Left ventricle myocardium inferior (tissue), 1 donor: ENCODE measurements at places on chromosomes 5 and 9. TPM values are rescaled to one million over a fixed set of nuclear protein-coding genes. Genes with fewer than 3 reads are reported as not detected.

The RNF183 gene
- not detected for total RNA-seq

The SHROOM1 gene
- total RNA-seq: 4.9 TPM

The ADRA1B gene
- total RNA-seq: 2.5 TPM

The ADAMTS2 gene
- 4.6 TPM for total RNA-seq

The PCDHA1 gene
- total RNA-seq: not detected

The ITGA1 gene
- 28.4 TPM for total RNA-seq

- H3K36me3 ChIP-seq: no peaks in the 10 kb centered on the region
- H3K27me3 ChIP-seq: peaks cover 9% of the 10 kb centered on the region
- DNase-seq: peak; percentile 87
- H3K4me3 ChIP-seq: no peak overlapping the region
Observed at GRCh38 chr9:124774129-124774978, 2.6 kb upstream of the OLFML2A start.

GRCh38 chr9:96071076-96071814 is 195.8 kb downstream of the ERCC6L2 start:
- no peak overlapping the region for H3K4me3 ChIP-seq
- H3K27me3 ChIP-seq: no peaks in the 10 kb centered on the region
- H3K4me1 ChIP-seq: peaks cover 19% of the 10 kb centered on the region
- H3K36me3 ChIP-seq: no peaks in the 10 kb centered on the region
- DNase-seq: no peak

GRCh38 chr5:114838937-114839336 is 330.8 kb downstream of the TRIM36 start:
- no peak overlapping the region for H3K27ac ChIP-seq
- no peak for DNase-seq
- H3K36me3 ChIP-seq: no peaks in the 10 kb centered on the region
- H3K27me3 ChIP-seq: no peaks in the 10 kb centered on the region
- no peak overlapping the region for H3K4me3 ChIP-seq
- no peaks in the 10 kb centered on the region for H3K4me1 ChIP-seq

DNA sequence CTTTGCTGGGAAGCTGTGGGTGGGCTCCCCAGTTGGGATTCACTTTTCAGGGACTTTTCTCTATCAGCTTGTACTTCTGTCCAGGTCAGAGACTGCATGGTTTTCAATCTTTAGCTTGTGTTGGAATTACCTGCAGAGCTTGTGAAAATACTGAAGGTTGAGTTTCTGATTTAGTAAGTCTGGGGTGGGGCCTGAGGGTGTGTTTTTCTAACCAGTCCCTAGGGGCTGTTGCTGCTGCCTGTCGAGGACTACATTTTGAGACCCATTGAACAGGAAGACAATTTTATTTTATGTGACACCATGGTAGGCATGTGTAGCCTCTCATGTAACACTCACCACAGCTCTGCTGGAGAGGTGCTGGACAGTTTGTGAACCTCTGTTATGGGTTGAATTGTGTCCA is 14.7 kb upstream of the MLANA start:
- H3K36me3 ChIP-seq: no peaks in the 10 kb centered on the region
- no peaks in the 10 kb centered on the region for H3K4me1 ChIP-seq
- H3K27me3 ChIP-seq: no peaks in the 10 kb centered on the region
- DNase-seq: no peak
- H3K27ac ChIP-seq: no peak overlapping the region

- H3K4me1 ChIP-seq: peaks cover 4% of the 10 kb centered on the region
- H3K27me3 ChIP-seq: no peaks in the 10 kb centered on the region
- no peaks in the 10 kb centered on the region for H3K36me3 ChIP-seq
- DNase-seq: no peak
Observed at GRCh38 chr5:71778678-71779276, 59.7 kb downstream of the CARTPT start.

GRCh38 chr5:173901705-173902104 is 13.6 kb downstream of the CPEB4 start:
- H3K4me1 ChIP-seq: peaks cover 96% of the 10 kb centered on the region
- H3K27ac ChIP-seq: peak overlapping the region; percentile 36
- H3K4me3 ChIP-seq: peak overlapping the region; percentile 28
- H3K36me3 ChIP-seq: peaks cover 15% of the 10 kb centered on the region
- H3K27me3 ChIP-seq: no peaks in the 10 kb centered on the region
- DNase-seq: no peak

GRCh38 chr9:92429836-92430235 is 5.6 kb upstream of the OMD start:
- H3K27me3 ChIP-seq: no peaks in the 10 kb centered on the region
- H3K27ac ChIP-seq: no peak overlapping the region
- H3K36me3 ChIP-seq: no peaks in the 10 kb centered on the region

DNA sequence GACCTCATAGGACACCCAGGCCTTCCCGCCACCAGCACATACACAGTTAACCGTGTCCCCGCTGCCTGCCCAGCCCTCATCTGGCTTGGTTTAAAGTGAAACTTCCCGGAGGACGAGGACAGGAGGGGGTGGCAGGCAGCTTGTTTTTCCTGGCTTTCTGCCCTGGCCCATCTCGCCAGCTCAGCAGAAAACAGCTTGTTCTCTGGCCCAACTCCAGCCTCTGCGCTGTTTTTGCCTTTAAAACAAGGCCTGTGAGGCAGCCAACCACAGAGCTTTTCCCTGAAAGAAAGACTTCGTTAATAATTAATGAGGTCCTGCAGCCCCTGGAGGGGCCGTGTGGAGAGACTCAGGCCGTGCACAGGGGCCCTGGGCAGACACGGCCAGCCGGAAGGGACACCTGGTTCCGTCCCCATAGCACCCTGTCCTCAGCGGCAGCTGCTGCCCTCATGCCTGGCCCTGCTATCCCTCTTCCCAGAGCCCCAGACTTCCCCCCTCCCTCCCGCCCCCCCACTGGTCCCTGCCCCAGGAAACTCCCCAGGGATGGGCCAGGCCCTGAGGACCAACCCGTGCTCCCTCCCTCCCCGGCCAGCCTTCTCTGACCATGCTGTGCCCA is 108.7 kb downstream of the RXRA start:
- H3K27me3 ChIP-seq: no peaks in the 10 kb centered on the region
- H3K4me3 ChIP-seq: peak overlapping the region; percentile 45
- peaks cover 99% of the 10 kb centered on the region for H3K4me1 ChIP-seq

GRCh38 chr5:135377751-135378680 is 21.0 kb downstream of the MACROH2A1 start:
- no peaks in the 10 kb centered on the region for H3K27me3 ChIP-seq
- no peak overlapping the region for H3K4me3 ChIP-seq
- no peak overlapping the region for H3K27ac ChIP-seq
- H3K4me1 ChIP-seq: peaks cover 92% of the 10 kb centered on the region
- DNase-seq: no peak

- H3K4me1 ChIP-seq: no peaks in the 10 kb centered on the region
- no peaks in the 10 kb centered on the region for H3K27me3 ChIP-seq
- H3K27ac ChIP-seq: no peak overlapping the region
- H3K4me3 ChIP-seq: no peak overlapping the region
Observed at GRCh38 chr5:80837679-80838078, 122.5 kb upstream of the RASGRF2 start.

DNA sequence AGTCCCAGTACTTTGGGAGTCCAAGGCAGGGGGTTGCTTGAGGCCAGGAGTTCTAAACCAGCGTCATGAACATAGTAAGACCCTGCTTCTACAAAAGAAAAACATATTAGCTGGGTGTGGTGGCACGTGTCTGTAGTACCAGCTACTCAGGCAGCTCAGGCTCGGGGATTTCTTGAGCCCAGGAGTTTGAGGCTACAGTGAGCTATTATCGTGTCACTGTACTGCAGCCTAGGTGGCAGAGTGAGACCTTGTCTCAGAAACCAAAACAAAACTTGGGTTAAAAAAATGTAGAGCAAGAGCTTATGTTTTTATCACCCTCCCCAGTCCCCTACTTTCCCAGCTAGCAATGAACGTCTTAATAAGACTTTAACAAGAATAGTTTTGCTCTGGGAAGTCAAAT is 46.7 kb downstream of the UHRF2 start:
- no peaks in the 10 kb centered on the region for H3K4me1 ChIP-seq
- H3K27ac ChIP-seq: no peak overlapping the region
- H3K4me3 ChIP-seq: no peak overlapping the region
- no peak for DNase-seq
- H3K27me3 ChIP-seq: no peaks in the 10 kb centered on the region
- no peaks in the 10 kb centered on the region for H3K36me3 ChIP-seq

- no peak overlapping the region for H3K27ac ChIP-seq
- no peak for DNase-seq
- no peaks in the 10 kb centered on the region for H3K36me3 ChIP-seq
- H3K27me3 ChIP-seq: no peaks in the 10 kb centered on the region
- H3K4me3 ChIP-seq: no peak overlapping the region
- H3K4me1 ChIP-seq: no peaks in the 10 kb centered on the region
Observed at GRCh38 chr5:178476531-178476930, 113.7 kb downstream of the COL23A1 start.

DNA sequence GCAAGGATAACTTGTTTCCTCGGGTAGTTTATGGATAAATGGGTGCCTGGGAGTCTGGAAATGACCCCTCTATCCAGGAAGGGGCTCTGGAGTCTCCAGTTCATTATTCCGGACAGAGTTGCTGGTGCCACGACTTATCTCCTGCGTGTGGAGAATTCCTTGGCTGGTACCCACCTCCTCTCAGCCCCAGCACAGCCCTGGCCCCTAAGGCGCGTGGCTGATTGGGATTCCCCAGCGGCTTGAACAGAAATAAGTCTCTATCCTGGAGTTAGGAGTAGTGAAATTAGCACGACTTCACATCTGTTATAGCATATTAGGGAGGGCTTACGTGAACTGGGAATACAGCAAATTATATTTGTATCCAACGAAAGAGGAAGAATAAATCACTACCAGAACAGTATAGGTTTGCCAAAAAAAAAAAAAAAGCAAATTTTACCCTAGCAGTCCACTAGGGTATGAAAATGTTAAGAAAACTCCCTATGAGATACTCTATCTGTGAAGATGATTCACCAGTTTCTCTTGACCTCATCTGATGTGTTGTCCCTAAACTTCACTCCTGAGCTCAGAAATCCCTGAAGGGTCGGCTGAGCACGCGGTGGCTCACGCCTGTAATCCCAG is 172.5 kb upstream of the OTULINL start:
- H3K27ac ChIP-seq: peak overlapping the region; percentile 82
- no peak for DNase-seq
- H3K4me3 ChIP-seq: no peak overlapping the region
- no peaks in the 10 kb centered on the region for H3K27me3 ChIP-seq
- peaks cover 52% of the 10 kb centered on the region for H3K4me1 ChIP-seq

GRCh38 chr5:148858106-148858505 is 31.7 kb downstream of the ADRB2 start:
- no peaks in the 10 kb centered on the region for H3K36me3 ChIP-seq
- no peak overlapping the region for H3K4me3 ChIP-seq
- DNase-seq: no peak
- no peaks in the 10 kb centered on the region for H3K27me3 ChIP-seq
- H3K4me1 ChIP-seq: peaks cover 70% of the 10 kb centered on the region
- H3K27ac ChIP-seq: peak overlapping the region; percentile 67

DNA sequence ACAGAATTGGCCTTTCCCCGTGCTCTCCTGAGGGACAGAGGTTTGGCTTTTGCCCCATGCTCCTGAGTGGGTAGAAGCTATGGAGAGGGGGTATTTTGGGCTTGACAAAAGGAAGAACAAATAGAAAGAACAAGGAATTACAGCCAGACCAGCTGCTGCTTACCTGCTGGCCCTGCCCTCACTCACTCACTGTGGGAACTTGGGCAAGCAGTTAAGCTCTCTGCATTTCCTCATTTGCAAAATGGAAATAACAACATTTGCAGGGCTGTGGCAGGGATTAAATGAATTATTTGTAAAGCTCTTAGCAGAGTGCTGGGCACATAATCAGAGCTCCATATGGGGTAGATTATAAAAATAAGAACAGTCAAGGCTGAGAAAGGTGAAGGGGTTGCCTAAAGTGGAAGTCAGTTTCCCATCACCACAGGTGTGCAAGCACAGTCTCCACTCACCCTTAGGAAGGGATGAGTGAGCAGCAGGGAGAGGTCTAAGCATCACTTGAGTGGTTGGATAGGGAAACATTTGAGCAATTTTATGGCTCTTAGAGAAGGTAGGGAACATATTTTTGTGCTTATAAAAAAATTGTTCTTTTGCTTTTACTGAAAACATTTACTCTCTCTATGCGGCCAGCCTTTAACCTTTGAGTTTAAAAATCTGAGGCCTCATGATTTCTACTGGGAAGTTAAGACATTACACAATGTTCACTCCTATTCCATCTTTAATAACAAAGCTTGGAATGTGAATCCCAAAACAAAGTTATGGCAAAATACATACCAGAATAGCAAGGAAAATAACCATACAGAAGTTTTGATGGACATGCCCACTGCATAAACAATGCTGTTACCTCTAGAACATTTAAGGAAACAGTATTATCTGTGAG is 42.8 kb upstream of the LHFPL2 start:
- H3K4me1 ChIP-seq: no peaks in the 10 kb centered on the region
- H3K27ac ChIP-seq: no peak overlapping the region
- no peaks in the 10 kb centered on the region for H3K27me3 ChIP-seq
- H3K4me3 ChIP-seq: no peak overlapping the region

DNA sequence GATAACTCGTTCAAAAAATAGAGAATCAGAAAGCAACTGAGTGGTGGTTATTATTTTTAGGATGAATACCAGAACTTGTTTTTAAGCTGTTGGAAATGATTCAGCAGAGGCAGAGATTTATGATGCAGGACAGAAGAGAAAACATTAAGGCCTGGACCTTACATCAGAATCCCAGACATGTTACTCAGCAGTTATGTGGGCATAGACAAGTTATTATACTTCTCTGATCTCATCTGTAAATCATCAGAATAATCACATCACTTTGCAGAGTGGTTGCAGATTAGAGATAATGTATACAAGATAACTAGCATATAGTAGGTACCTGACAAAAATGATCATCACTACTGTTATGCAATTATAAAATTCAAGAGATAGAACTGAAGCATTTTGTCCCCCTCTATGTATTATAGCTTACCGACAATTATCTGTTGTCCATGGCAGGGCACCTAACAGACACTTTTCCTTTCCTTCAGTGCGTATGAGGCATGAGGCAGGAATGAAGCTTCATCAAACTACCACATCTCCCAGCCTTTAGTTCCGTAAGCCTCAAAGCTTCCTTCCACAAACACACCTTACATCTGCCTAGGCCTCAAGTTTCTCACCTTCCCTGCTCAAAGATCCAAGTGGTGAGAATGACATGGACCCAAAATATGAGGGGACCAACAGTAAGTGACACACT is 165.9 kb downstream of the DENND1A start:
- no peaks in the 10 kb centered on the region for H3K36me3 ChIP-seq
- peaks cover 10% of the 10 kb centered on the region for H3K4me1 ChIP-seq
- no peak overlapping the region for H3K4me3 ChIP-seq
- H3K27ac ChIP-seq: no peak overlapping the region

DNA sequence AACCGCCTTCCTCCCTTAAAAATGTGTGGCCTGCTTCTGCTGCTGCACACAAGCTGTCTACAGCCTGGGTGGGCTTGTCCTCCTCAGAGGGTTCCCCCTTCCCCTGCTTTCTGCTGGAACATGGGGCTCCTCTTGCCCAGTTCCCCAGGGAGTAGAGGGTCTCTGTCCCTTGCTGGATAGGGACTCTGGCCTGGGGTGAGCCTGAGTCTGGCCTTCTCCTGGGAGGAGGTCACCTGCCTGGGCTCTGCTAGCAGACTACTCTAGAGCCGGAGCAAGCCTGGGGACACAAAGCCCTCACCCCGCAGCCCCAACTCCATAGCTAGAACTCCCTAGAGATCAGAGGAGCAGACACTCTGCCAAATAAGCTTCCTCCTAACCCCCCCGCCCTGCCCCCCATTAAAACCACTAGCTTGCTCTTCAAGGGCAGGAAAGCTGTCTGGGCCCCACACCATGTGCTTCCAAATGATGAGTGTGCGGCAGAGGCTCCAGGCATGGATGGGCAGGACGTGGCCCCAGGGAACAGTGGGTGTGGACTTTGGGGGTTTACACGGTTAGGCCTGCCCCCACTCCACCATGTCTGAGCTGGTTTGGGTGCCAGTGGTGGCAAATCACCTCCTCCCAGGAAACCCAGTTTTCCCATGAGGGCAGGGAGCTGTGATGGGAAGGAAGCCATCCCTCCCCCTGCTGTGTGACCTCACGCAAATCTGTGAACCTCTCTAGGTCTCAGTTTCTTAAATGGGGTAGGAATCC is 10.0 kb downstream of the TCF7 start:
- H3K36me3 ChIP-seq: no peaks in the 10 kb centered on the region
- no peaks in the 10 kb centered on the region for H3K27me3 ChIP-seq
- no peak for DNase-seq
- peak overlapping the region; percentile 65 for H3K27ac ChIP-seq
